ENCODE measurements at places on chromosomes 3 and 15. TPM values are rescaled to one million over a fixed set of nuclear protein-coding genes. Genes with fewer than 3 reads are reported as not detected.

DNA sequence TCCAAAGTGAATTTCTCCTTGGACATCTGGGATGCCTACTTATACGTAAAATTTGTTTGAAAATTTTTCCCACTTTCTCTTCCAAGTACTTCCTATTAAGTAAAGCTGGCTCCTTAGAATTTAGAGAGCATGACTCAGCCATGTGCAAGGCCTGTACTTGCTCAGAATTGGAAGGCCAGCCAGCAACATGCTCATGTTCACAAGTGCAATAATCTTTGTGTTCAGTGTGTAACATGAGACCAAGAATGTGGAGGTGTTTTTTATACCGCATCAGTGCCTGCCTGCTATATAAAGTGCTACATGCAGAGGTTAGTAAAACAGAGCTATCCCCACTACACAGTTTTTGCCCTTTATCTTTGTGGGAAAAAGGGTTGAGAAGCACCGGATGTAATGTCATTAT, 151.9 kb upstream of the FEZF2 start:
- H3K27me3 ChIP-seq, result no peaks in the 10 kb centered on the region
- H3K4me3 ChIP-seq, result no peak overlapping the region
- no peak overlapping the region for H3K27ac ChIP-seq
- H3K36me3 ChIP-seq, result no peaks in the 10 kb centered on the region
- no peaks in the 10 kb centered on the region for H3K4me1 ChIP-seq

DNA sequence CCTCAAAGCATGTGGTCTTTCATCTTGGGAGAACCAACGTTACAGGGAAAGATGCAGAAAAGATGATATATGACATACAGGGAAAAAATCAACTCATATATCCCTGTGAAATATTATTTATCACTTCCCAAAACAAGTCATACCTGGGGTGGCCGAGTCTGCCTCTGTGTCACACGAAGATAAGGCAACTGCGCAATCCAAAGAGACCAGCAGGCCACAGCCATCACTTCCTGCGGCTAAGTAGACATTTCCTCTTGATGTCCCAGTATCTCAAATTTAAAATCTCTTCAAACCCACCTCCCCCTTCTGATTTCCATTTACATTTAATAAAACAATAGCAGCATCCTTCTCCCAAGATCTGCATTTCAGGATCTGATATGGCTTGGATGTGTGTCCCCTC, 71.5 kb downstream of the IGF2BP2 start:
- no peaks in the 10 kb centered on the region for H3K36me3 ChIP-seq
- H3K27ac ChIP-seq, result no peak overlapping the region
- H3K27me3 ChIP-seq, result peaks cover 15% of the 10 kb centered on the region
- H3K4me1 ChIP-seq, result no peaks in the 10 kb centered on the region
- H3K4me3 ChIP-seq, result no peak overlapping the region

The CCNDBP1 gene
- total RNA-seq, result 108 TPM

The PP2D1 gene
- not detected for total RNA-seq

- H3K4me1 ChIP-seq, result peaks cover 25% of the 10 kb centered on the region
- no peak overlapping the region for H3K27ac ChIP-seq
- peaks cover 6% of the 10 kb centered on the region for H3K36me3 ChIP-seq
- no peak overlapping the region for H3K4me3 ChIP-seq
- DNase-seq, result no peak
Observed at GRCh38 chr15:63136742-63137141, 15.1 kb downstream of the LACTB start.

The SEMA3G gene
- 0.20 TPM for total RNA-seq

- peaks cover under 1% of the 10 kb centered on the region for H3K4me1 ChIP-seq
- no peak overlapping the region for H3K4me3 ChIP-seq
- peaks cover 22% of the 10 kb centered on the region for H3K27me3 ChIP-seq
- H3K27ac ChIP-seq, result no peak overlapping the region
- no peaks in the 10 kb centered on the region for H3K36me3 ChIP-seq
Observed at GRCh38 chr3:149586871-149587270, 71.0 kb downstream of the WWTR1 start.

- no peak for DNase-seq
- H3K27ac ChIP-seq, result no peak overlapping the region
- no peaks in the 10 kb centered on the region for H3K36me3 ChIP-seq
- peaks cover 5% of the 10 kb centered on the region for H3K4me1 ChIP-seq
Observed at GRCh38 chr15:48644467-48644826, 1.1 kb downstream of the FBN1 start.

- no peak for DNase-seq
- H3K27me3 ChIP-seq, result no peaks in the 10 kb centered on the region
- peaks cover 8% of the 10 kb centered on the region for H3K36me3 ChIP-seq
- peaks cover 28% of the 10 kb centered on the region for H3K4me1 ChIP-seq
Observed at GRCh38 chr3:111737047-111737705, 121.9 kb upstream of the PHLDB2 start.

DNA sequence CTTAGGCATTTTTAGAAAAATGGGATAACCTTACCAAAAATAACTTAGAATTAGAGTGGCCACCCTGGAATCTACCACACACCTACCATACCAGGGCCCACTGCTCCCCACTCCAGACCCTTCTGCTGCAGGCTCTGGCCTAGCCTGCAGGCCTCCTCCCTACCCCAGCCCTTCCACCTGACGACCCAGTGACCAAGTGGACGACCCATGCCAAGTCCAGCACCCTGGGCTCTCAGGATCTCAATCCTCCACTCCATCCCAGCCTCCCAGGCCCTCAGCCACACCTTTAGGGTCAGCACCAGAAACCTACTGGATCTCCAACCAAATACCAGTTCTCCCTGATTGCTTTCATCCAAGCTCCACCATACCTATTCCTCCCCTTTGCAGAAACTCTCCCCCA, 145.8 kb downstream of the TPRA1 start:
- no peak for DNase-seq
- no peaks in the 10 kb centered on the region for H3K36me3 ChIP-seq
- H3K4me1 ChIP-seq, result no peaks in the 10 kb centered on the region
- no peak overlapping the region for H3K4me3 ChIP-seq
- H3K27me3 ChIP-seq, result no peaks in the 10 kb centered on the region

DNA sequence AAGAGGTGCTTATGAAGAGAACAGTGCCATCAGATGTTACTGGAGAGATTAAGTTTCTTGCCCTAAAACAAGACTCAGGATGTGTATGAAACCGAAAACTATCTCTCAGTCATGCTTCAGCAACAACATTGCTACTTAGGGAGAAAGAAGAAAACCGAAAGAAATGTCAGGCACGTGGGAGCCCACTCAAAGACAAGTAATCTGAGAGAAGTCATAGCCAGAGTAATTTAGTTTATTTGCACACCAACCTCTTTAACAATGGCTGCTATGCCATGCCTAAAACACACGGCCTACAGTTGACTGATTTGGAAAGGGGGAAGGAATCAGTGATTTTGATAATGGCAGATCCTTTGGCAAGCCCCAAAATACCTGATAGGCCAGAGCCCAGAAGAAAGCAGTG, 162.9 kb downstream of the TIGIT start:
- peaks cover 4% of the 10 kb centered on the region for H3K27me3 ChIP-seq
- no peak overlapping the region for H3K27ac ChIP-seq
- peaks cover 3% of the 10 kb centered on the region for H3K4me1 ChIP-seq
- H3K4me3 ChIP-seq, result no peak overlapping the region
- no peak for DNase-seq

- peaks cover 26% of the 10 kb centered on the region for H3K36me3 ChIP-seq
- no peak for DNase-seq
- peaks cover 14% of the 10 kb centered on the region for H3K27me3 ChIP-seq
- H3K27ac ChIP-seq, result no peak overlapping the region
Observed at GRCh38 chr3:49805897-49806701, 3.0 kb downstream of the INKA1 start.

DNA sequence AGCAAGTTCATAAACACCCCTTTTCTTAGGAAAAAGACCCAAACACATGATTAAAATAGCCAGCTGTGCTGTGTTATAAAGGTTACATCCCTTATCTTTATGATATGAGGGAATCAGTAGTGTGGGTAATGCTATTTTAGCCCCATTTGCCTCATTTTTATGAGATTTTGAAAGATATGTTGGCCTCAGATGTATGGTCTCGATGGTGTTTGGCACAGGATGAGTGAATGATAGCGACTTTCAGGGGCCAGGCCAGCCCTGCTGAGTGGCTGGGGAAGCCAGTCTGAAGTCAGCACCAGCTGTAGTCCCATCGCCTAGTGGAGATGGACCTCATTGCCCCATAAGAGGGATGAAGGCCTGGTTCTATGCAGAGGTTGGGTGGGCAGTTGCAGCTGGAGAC, 105.0 kb upstream of the HACD2 start:
- peaks cover 6% of the 10 kb centered on the region for H3K27me3 ChIP-seq
- no peaks in the 10 kb centered on the region for H3K36me3 ChIP-seq
- no peak overlapping the region for H3K4me3 ChIP-seq

DNA sequence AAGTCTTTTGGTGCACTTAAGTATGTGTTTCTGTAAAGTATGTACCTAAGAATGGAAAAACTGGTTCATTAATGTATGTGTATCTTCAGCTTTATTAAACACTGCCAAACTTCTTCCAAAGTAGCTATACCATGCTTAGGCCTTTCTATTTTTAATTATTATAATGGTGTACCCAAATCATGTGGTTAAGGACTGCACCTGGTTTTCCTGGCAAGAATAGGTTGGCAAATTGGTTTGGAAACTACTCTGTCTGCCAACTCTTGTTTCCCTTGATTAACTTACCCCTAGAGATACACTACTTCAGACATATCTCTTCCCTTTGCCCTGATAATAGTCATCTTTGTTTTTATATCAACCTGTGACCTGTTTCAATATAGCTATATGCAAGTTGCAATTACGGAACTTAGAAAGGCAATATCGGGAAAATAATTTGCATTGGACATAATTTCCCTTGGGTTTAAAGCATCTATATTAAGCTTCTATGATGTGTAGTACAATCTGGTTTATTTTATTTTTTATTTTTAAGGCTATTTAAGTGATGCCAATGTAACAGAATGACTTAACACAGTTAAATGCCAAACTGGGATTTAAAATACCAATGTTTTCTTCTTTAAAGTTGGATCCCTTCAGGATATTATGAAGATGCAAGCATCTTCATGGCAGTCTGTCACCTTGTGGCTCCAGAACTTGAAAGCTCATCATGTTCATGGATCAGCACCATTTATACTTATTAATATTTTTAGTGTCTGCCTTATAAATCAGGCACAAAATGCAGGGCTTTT, 40.6 kb upstream of the TMEM108 start:
- no peaks in the 10 kb centered on the region for H3K4me1 ChIP-seq
- H3K27ac ChIP-seq, result no peak overlapping the region
- H3K4me3 ChIP-seq, result no peak overlapping the region
- H3K27me3 ChIP-seq, result no peaks in the 10 kb centered on the region

The TIMP4 gene
- total RNA-seq, result not detected

The COL6A5 gene
- 0.05 TPM for total RNA-seq

The PLSCR5 gene
- total RNA-seq, result not detected

DNA sequence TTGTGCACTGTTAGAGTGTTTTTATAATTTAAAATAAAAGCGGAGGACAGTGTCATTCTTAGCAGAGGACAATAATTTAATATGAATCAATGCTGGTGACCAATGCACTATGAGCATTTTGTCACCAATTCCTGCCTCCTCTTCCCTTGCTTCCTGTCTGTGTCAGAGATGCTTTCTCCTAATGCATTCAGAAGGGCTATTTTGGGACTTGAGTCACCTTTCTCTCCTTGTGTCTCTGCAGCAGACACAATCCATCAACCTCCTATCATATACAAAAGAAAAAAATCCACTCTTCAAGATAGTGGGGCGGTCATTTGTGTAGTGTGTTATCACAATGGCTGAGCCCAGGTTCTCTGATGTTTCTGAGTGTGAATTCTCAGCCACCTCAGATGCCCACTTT, 191.9 kb upstream of the VEPH1 start:
- H3K27ac ChIP-seq, result no peak overlapping the region
- H3K27me3 ChIP-seq, result no peaks in the 10 kb centered on the region
- DNase-seq, result no peak
- no peaks in the 10 kb centered on the region for H3K36me3 ChIP-seq
- H3K4me1 ChIP-seq, result no peaks in the 10 kb centered on the region

The WDR53 gene
- 27.2 TPM for total RNA-seq

GRCh38 chr3:95387242-95388021, 1324.6 kb downstream of the NSUN3 start:
- no peaks in the 10 kb centered on the region for H3K27me3 ChIP-seq
- no peaks in the 10 kb centered on the region for H3K36me3 ChIP-seq
- no peak for DNase-seq
- no peak overlapping the region for H3K4me3 ChIP-seq

GRCh38 chr3:173891272-173892100, 493.9 kb downstream of the NLGN1 start:
- H3K4me3 ChIP-seq, result no peak overlapping the region
- H3K4me1 ChIP-seq, result no peaks in the 10 kb centered on the region
- no peak overlapping the region for H3K27ac ChIP-seq
- H3K27me3 ChIP-seq, result no peaks in the 10 kb centered on the region

- peaks cover 40% of the 10 kb centered on the region for H3K4me1 ChIP-seq
- H3K27me3 ChIP-seq, result no peaks in the 10 kb centered on the region
- peak overlapping the region; percentile 100 for H3K4me3 ChIP-seq
- H3K27ac ChIP-seq, result peak overlapping the region; percentile 15
Observed at GRCh38 chr3:14948609-14949038, 1.2 kb downstream of the NR2C2 start.

The FBXL22 gene
- 1.0 TPM for total RNA-seq

DNA sequence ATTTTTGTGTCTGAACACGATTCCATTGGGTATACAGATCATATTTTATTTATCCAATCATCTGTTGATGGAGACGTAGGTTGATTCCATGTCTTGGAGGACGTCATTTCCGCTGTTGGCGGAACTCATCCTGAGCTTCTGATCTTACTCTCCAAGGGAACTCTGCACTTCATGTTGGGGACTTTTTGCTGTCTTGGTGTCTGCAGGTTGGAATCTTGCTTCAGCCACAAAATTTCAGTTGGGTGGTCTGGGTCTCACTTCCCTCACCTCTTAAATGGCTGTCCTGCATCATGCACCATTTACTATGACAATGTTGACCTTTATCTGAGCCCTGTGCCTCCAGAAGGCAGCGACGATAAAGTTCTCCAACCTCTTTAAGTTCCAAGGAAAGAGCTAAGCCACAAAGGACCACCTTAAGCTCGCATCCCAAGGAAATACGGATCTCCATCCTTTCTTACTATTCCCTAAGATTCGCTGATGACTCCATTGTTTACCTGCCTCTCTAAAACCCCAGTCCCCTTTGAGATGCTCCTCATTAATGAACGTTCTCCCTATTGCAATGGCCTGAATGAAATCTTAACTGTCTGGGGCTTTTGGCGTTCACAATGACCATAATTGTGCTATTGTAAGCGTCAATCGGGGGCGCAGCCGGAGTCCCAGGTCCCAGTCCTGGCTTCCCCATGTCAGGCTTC, 23.1 kb upstream of the RNU6-1 start:
- H3K27me3 ChIP-seq, result peaks cover 17% of the 10 kb centered on the region
- DNase-seq, result no peak
- H3K4me1 ChIP-seq, result peaks cover 4% of the 10 kb centered on the region
- no peaks in the 10 kb centered on the region for H3K36me3 ChIP-seq

GRCh38 chr3:116808725-116809124, 99.1 kb downstream of the TUSC7 start:
- DNase-seq, result no peak
- no peaks in the 10 kb centered on the region for H3K4me1 ChIP-seq
- no peak overlapping the region for H3K4me3 ChIP-seq
- no peak overlapping the region for H3K27ac ChIP-seq
- H3K36me3 ChIP-seq, result no peaks in the 10 kb centered on the region
